Activated CD8-positive, alpha-beta memory T cell treated with anti-CD3 and anti-CD28 coated beads for 36 hours (primary cell): ENCODE measurements at places on chromosomes 3 and 15. TPM values are rescaled to one million over a fixed set of nuclear protein-coding genes. Genes with fewer than 3 reads are reported as not detected.

Gene ARGFX
- total RNA-seq, result not detected

Gene EFCC1
- 0.17 TPM for total RNA-seq

Gene MTHFS
- total RNA-seq, result 28.3 TPM

Gene MNS1
- total RNA-seq, result 1.2 TPM

Gene CILP
- total RNA-seq, result not detected
